NCI-H2029 treated with DMSO at 0.1 percent for 48 hours (cell line): ENCODE measurements at places on chromosomes 12 and 14.

- DNase-seq = no peak
Measured at GRCh38 chr12:89029961-89030360, 322.3 kb downstream of the DUSP6 start.

DNA sequence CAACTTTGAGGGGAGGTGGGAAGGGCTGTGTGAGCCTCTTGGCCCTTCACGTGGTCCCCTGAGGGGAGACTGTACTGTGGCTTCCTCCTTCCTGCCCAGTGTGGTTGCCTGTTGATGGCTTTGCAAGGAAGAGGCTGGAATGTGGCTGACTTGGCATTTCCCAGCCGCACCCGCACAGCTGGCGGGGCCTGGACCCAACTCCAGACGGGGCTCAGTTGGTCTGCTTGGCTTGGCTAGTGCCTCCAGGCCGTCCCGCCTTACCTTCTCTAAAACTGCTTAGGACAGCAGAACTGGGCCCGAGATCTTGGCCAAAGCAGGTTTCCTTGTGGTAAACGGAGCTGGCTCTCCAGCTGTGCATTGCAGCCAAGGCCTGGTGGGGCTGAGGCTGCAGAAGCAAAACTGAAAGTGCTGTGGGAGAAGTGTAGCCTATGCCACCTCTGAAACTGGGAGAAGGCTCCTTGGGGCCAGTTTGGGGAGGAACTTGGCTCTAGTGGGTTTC is 139.5 kb downstream of the SMOC1 start:
- DNase-seq = no peak

- DNase-seq = no peak
Measured at GRCh38 chr14:34053666-34054065, 102.8 kb upstream of the EGLN3 start.

GRCh38 chr12:113048716-113049127 is 7.8 kb upstream of the DTX1 start:
- DNase-seq = peak; percentile 57

DNA sequence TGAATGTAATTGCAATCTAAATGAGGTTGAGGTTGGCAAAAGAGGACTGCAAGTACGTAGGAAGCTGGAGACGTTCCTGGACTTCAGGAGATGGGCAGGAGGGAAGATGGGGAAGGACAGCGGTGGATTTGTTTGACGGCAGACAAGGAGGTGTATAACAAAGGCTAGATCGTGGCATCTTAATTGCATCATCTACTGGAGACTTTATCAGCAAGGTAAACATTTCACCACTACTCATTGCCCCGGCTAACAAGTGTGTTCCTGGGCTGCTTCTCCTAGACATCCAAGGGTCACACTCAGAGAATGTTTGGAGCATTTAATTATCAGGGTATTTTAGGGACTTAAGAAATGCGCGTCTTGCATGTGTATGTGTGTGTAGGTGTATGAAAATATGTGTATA is 128.5 kb downstream of the KCNK10 start:
- DNase-seq = no peak

GRCh38 chr12:29996993-29997392 is 213.3 kb upstream of the TMTC1 start:
- no peak for DNase-seq

DNA sequence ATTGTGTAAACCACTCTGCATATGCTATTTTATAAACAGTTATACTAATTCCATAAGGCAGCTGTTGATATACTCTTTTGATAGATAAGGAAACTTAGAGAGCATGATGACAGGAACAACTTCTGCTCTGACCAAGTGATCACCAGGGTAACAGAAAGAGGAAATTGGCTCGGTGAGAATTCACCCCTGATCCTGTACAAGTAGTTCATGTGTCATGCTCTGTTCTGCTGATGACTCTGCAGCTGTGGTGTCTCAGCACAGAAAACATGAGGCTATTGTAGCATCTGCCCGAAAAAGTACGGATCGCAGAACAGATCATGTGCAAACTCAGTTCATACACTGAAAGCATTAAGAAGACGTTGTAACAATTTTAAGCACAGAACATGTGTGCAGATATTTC is 345.0 kb downstream of the LRIG3 start:
- no peak for DNase-seq

DNA sequence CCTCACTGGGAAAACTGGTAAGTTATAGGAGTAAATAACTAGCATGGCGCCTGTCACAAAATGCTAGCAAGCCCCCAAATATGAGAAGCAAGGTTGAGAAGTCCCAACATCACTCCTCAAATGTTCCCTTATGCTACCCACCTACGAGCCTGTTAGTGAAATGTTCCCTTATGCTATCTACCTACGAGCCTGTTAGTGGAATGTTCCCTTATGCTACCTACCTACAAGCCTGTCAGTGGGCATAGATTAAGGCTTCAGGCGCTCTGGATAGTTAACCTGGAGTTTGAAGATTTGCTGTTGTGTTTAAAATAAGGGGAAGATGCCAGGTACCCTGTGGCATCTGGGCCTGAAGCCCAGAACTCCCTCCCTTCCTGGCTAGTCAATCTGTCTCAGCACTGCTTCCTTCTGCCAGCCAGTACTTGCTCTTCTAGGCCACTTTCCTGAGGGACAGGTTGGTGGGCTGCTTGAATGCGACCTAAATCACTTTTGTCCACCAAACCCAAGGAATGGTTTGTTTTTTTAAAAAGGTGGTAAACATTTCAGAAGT is 67.1 kb upstream of the SINHCAF start:
- DNase-seq = no peak

DNA sequence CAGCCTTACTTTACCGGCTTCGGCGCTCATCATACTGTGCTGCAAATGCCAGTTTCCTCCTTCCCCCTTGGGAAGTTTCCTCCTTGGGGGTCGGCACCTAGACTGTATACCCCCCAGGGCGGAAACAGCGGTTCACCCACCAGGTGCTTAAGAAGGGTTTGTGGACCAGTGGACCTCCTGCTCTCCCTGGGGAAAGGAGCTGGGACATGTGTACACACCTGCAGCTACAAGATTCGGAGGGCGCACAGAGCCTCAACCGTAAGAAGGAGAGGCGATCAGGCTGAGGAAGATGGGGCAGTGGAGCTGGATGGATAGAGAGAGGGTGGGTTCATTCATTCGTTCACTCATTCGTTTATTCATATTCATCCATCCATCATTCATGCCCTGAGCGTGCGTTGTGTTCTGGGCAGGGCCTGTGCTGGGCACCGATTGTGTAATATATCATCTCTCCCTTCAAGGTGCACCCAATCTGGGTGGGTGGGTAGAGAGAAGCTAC is 717 bp upstream of the ZNF839 start:
- DNase-seq = no peak

DNA sequence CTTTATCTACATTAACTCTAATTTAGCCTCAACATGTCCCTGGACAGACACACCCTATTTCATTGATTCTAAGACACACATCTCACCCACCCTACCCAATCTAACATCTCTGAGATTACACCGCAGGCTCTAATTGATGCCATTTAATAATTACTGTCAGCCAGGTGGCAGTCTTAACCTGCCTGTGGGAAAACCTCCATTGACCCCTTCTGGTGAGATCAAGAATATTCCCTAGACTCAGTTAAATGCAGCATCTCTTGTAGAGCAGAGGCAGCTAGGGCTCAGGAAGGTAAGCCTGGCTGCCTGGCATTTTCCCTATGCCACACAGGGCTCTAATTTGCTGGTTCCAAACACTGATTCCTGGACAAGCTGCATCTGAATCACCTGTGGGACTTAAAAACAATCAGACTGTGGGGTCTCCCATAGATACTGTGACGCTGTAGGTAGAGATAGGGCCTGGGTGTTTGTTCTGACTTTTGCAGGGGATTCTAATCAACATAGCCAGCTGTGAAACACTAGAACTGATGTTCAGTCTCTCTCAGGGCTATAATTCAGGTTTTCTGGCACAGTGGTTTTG is 14.3 kb downstream of the MCRS1 start:
- DNase-seq = no peak

DNA sequence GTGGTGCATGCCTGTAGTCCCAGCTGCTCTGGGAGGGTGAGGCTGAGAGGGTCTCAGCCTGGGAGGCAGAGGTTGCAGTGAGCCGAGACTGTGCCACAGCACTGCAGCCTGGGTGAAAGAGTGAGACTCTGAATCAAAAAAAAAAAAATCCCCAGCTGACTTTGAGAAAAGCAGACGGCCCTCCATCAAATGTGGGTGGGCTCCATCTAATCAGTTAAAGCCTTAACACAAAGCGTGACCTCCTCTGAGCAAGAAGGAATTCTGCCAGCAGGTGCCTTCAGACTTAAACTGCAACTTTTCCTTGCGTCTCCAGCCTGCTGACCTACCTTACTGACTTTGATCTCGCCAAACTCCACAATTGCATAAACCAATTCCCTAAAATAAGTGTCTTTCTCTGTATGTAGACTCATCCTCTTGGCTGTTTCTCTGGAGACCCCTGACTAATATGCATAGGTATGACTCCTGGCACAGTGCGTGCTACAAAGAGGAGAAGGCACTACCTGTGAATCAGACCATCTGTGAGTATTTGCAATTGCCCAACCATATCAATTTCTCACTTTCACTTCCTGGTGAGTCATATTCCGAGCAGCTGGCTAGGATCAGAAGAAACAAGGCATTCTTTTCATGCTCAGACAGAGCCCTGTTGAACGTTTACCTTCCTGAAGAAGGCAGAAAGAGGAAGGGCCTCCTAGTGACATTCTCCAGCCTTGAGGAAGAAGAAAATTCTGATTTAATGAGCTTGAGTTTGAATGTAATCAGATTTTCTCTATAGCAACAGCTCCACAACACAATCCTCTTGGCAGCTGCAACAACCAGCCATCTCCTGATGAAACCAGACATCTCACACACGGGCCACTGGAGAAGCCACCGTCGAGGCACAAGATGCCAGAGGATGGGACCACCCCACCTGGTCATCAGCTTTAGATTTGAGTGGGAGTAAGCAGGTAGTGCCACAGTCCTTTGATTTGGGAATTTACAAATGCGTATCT is 54.3 kb downstream of the CLMN start:
- peak; percentile 66 for DNase-seq

DNA sequence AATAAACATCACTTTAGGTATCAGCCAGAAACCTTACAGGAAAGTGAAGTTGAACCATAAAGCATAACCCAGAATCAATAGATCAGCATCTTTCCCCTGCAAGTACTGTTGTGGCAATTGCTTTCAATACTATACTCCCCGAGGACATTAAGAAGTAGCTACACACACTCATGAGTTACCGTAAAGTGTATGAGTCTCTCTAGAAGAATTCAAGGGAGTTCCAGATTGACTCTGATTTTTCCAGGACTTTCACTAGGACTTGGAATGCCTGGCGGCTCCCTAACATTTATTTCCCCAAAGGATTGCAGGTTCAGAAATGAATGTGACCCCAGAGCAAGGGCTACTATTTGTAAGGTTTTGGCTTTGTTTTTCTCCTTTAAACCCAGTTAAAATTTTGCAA is 465.4 kb upstream of the MDGA2 start:
- no peak for DNase-seq

DNA sequence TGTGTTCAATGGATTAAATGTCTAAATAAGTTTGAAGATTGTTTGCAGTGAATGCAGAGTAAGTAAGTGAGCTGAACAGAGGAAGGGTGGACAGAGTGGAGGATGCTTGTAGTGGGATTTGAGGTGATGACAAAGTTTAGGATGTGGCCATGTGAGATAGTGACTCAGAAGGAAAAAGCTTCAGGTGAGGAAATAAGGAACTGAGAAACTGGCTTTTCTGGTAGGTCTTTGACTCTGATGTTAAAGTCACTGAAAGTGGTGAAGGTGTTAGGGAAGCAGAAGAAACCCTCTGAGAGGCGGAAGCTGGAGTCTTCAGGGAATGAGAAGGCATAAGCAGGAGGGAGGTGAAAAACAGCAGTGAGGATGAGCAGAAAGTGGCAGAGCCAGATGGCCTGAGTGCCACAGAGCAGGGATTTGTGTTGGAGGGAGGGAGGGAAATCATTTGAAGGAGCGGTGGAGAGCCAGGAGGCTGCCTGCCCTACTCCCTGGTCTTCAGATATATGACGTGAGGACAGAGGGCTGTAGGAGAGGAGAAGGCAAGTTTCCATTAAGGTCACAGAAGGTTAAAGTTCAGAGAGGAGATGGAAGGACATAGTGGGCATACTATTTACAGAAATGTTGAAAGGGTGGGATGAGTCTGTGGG is 24.8 kb downstream of the RGS6 start:
- no peak for DNase-seq

- no peak for DNase-seq
Measured at GRCh38 chr12:15152456-15152855, 68.8 kb downstream of the RERG start.
